ENCODE measurements at places on chromosomes 2 and 18.

GRCh38 chr2:120710256-120710655 lies 25.4 kb upstream of the GLI2 start:
- no peak for DNase-seq

DNA sequence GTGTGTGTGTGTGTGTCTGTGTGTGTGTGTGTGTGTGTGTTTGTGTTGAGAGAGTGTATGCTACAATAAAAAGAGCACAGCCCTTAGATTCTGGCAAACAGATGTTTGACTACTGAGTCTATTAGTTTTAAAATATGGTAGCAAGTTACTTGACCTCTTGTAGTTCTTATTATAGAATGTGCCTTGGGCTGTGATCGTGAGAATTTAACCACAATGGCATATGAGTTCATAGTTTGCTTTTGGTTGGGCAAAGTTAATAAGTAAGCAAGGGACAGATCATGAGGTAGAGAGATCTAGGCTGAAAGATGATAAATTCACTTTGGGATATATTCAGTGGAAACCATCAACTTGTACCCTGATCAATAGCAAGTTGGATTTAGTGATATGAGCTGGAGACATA lies 334.3 kb upstream of the VWC2L start:
- DNase-seq = no peak

- no peak for DNase-seq
Measured at GRCh38 chr18:23114911-23115310, 20.4 kb upstream of the CABLES1 start.

- no peak for DNase-seq
Measured at GRCh38 chr2:232688201-232688600, 8.9 kb upstream of the GIGYF2 start.

GRCh38 chr2:160332318-160332717 lies 132.2 kb upstream of the ITGB6 start:
- DNase-seq = peak; percentile 23

- no peak for DNase-seq
Measured at GRCh38 chr2:85926526-85926925, 37.7 kb upstream of the ST3GAL5 start.

DNA sequence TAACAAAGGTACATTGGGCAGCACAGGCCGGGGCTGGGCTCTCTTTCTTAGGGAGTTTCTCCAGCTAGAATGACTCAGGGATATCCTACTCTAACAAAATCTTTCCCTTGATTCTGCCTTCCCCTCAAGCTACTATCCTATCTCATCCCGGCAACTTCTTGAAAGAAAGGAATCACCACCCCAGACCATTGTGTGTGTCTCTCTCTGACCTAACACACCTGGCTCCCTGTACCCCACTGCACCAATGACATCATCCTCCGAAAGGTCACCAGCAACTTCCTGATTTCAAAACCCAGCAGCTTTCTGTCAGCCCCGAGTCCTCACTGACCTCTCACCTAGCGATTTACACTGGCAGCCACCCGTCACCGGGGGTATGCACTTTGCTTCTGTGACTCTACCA lies 72.1 kb upstream of the MAP4K4 start:
- DNase-seq = no peak

DNA sequence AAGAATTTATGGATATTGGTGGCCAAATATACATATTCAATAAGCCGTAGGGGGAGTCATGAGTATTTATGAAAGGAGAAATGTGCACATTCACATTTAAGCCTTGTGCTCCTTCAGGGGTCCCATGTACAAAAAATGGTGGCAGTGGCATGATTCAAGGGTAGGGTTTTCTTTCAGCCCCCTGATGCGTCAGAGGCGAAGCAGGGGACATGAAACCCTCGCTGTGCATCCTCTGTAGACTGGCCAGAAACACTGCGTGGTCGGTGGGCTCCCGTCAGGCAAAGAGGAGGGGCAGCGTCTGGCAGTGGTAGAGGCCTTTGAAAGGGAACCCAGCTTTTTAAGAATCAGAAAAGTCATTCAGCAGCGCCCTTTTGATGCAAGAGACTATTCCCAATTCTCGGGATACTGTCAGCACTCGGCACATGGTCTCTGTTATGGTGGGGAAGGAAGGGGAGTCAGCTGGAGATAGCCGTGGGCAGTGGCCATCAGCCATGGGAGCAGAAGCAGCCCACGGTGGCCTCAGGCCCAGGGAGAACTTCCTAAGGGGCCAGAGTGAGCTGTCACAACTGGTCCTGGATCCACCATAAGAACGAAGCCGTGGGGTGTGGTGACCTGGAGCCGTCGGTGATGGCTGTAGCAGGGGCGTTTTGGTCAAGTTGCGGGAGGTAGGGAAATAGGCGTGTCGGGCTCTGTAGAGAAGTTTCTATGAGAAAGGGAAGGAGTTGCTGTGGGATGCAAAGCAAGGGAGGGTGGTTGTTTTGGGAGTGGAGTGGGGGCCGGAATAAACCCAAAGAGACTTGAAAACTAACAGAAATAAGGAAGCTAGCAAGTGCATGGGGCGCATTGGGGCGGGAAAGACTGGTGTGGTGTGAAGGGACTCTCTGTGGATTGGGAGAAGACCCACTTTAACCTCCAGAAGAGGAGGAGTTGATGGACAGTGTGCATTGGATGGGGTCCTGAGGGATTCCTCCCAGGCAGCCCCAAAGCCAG lies 95.6 kb downstream of the SH3BP4 start:
- DNase-seq = no peak

GRCh38 chr2:63696496-63696895 lies 107.7 kb downstream of the MDH1 start:
- no peak for DNase-seq

DNA sequence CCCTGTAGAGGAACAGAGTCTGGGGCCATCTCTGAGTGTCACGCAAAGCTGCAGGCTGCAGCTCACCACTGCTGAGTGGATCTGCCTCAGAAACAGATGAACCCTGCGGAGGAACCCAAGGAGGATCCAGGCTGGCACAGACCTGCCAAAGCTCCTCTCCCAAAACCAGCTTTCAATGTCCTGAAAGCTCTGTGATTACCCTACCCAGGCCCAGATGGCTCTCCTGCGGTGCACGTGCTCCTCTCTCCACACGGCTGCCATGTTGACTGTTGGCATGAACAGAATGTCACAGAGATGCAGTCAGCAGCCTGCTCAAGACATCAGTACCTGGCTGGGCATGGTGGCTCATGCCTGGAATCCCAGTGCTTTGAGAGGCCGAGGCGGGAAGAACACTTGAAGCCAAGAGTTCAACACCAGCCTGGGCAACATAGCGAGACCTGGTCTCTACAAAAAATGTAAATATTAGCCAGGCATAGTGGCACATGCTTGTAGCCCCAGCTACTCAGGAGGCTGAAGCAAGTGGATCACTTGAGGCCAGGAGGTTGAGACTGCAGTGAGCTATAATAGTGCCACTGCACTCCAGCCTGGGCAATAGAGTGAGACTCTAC lies 216.8 kb downstream of the MGAT5 start:
- no peak for DNase-seq

GRCh38 chr2:124476291-124476690 lies 451.2 kb downstream of the CNTNAP5 start:
- no peak for DNase-seq

GRCh38 chr2:11746376-11746806 lies at the start of gene LPIN1:
TSS of gene LPIN1 (plus strand) at chr2:11746632. CDS start at chr2:11765542, 18,910 bp downstream.
- DNase-seq = peak; percentile 83

- DNase-seq = no peak
Measured at GRCh38 chr18:23612434-23613090, 26.3 kb upstream of the NPC1 start.

DNA sequence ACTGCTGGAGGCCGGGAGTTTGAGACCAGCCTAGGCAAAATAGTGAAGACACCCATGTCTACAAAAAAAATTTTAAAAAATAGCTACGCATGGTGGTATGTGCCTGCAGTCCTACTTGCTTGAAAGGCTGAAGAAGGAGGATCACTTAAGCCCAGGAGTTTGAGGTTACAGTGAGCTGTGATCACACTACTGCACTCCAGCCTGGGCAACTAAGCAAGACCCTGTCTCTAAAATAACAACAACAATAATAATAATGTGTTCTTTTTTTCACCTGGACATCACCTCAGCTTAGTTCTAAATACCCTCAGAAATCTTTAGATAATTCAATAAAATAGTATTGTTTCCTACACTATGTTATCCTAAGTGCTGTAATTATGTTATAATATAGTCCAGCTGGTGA lies 397.1 kb upstream of the ZNF804A start:
- no peak for DNase-seq

DNA sequence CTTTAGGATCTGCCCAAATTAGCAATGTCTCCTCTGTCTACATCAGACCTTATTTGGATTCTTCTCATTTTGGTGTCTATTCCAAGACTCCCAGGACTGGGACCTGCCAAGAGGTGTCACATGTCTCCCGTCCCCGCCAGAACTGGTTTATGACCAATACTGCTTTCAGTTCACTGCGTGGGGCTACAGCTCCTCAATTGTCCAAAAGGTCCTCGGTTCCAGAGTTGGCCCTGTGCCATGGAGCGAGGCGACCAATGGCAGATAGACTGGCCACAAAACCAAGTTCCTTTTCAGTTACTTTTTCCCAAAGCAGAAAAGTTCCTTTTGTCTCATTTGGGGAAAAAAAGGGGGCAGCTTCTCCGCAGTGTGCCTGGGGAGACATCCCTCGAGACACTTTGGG lies 144.1 kb upstream of the ZNF236 start:
- DNase-seq = no peak

GRCh38 chr2:88838165-88838635 lies 146.7 kb downstream of the RPIA start:
- no peak for DNase-seq

DNA sequence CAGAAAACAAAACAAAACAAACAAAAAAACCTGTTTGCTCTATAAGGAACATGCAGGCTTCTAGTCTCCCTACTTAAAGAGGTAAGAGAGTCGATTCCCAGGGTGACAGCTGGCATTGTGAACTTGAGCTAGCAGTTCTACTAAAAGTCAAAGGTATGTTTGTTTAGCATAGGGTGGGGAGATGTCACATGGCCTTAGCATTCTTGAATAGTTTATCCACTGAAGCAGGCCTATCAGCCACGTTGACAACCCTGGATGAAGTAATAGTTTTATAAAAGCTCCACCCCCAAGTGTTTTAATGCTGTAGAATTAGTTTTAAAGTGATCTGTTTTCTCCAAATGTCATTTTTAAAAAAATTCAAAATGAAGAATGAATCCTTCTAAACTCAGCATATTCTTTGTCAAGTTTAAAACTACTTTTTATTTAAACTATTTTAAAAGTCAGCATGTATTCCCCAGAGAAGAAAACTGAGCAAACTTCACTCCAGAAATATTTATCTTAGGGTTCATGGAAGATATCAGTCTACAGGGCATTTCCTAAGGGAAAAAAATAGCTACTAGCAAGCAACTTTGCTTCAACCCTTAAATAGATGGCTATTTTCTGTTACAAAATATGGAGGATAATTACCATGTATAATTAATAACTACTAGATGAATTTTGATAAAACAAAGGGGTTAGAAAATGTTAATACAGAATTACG lies 1.7 kb downstream of the MYOM1 start:
- DNase-seq = no peak

DNA sequence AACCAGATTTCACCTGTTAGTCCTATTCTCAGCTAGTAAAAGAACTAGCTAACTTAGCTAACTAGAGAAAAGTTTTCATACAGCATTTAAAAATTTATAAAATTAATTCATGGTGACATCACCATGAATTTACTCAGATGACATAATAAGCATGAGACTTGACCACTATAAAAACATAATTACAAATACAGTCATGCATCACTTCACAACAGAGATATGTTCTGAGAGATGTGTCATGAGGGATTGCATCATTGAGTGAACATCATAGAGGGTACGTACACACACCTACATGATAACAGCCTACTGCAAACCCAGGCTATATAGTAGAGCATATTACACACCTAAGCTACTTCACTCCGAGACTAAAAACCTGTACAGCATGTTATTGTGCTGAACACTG lies 481.3 kb upstream of the CHAC2 start:
- no peak for DNase-seq

DNA sequence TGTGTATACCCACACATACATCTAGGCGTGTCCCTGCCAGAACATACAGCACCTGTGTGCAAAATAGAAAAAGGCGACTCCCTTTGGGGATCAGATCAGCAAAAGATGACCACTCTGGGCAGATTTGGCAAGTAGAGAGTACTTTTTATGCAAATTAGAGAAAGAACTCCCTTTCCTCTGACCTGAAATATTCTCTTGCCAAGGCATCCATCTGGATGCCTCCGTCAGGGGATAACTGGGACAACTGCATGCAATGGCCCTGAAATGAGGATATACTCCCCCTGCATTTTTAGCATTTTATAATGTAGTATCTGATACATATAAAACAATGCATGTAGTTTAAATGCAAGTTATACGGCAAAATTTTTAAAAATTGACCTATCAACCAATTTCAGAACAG lies 247.7 kb downstream of the ICOS start:
- DNase-seq = no peak

Data from hematopoietic multipotent progenitor cell (in vitro differentiated cells).